ENCODE measurements at places on chromosomes 5 and 9.

DNA sequence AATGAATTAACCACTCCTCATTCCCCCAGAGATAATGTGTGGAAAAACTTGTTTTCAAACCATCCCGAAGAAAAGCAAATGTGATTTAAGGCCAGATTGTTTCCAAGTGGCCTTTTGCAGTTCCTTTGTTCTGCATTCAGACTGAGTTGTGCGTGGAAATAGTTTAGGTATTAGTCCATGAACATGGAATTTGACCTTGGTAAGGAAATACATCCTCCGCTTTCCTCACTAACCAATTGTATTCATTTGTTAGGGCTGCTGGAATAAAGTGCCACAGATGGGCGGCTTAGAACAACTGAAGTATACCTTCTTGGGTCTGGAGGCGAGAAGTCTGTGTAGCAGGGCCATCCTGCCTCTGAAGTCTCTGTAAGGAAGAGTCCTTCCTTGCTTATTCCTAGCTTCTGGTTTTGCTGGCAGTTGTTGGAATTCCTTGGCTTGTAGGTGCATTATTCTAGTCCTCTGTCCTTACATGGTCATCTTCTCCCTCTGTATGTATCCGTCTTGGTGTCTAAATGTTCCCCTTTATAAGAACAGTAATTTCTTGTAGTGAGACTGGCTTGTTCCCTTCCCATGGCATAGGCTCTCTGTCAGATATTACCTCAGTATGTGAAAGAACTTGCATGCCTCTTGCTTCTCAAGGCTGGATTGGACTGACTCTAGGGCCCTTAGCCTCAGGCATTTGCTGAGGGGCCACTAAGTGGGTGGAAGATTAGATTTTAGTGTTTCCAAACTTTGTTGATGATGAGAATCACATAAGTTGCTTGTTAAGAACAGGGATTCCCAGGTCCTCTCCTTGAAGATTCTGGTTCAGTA is 53.9 kb downstream of the RAI14 start:
- DNase-seq: no peak

GRCh38 chr5:117731446-117731845 is 1156.8 kb upstream of the SEMA6A start:
- DNase-seq: no peak

DNA sequence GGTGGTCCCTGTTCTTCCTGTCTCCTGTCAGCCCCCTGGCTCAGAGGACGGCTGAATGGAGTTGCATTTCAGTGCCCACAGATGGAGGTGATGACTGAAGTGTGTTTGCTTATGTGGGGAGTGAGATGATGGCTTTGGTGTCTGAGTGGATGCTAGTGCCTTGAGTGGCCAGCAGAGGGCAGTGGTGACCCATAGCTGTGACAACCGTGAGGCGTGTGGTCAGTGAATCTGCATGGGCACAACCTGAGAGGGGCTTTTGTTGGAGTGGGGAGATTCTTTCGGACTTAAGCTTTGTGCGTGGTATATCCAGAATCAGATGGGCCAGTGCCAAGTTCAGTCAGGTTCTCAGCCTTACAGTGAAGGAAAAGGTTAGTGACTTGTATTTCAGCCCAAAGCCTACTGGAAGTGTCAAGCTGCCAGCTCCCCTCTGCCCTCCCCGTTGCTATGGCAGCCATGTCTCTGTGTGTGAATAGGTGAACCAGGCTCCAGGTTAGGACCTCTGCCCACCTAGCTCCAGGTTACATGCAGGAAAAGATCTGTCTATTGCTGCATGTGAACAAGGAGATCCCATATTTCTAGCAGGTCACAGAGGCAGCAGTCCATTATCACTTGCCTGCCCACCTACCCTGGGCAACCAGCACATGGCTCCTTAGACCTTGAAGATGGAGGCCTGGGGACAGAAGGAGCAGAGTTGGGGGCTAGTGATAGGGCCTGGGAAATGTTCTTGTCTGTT is 14.7 kb upstream of the CXXC5 start:
- DNase-seq: peak; percentile 77

DNA sequence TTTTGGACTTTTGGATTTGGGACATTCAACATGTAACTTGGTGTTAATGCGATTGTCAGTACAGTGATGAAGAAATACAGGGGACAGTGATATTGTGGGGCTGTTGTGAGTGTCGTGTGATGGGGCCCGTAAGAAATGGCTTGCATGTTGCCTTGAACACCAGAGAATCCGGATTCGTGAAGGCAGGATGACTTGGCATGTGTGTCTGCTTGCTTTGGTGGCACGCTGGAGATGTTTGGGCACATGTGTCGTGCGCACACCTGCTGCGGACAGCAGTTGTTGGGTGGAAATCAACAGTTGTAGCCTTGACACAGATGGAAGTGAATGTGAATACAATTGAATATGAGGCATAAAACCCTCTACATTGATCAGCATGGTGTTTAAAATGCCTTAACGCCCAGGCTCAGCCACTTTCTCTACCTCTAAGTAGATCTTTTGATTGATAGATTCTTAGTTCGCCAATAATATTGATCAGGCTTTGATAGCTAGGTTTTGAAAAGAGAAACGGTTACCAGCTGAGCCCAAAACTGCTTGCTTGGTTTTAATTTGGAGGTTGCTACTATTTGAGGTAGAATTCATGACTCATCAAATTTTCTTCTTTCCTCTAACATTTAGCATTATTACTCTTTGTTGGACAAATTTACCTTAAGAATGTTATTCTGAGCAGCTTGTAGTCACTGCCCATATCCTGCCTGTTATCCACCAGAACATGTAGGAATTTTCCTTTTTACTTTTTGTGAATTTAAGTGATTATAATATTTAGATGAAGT is 94.4 kb downstream of the TRIO start:
- DNase-seq: no peak

GRCh38 chr5:170276140-170276539 is 21.4 kb downstream of the LCP2 start:
- no peak for DNase-seq

- no peak for DNase-seq
Observed at GRCh38 chr5:169260896-169261569, 39.9 kb downstream of the SLIT3 start.

DNA sequence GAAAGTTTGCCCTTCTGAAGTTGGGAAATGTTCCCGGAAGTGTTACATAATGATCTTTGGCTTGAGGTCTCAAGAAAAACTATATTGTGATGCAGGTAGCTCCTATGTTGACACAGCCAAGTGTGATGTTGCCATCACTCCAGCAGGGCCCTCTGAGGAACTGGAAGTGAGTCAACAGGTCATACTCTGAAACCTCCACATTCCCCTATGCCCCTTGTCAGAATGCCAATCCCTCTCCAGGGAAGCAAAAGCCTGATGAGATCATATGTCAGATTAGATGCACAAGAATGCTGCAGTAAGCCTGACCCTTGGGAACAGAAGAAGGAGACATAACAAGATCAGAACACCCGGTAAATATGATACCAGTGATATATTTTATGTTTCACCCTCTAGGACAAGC is 66.8 kb upstream of the ITGA2 start:
- DNase-seq: no peak

- DNase-seq: no peak
Observed at GRCh38 chr9:15079989-15080388, 169.8 kb upstream of the FREM1 start.

DNA sequence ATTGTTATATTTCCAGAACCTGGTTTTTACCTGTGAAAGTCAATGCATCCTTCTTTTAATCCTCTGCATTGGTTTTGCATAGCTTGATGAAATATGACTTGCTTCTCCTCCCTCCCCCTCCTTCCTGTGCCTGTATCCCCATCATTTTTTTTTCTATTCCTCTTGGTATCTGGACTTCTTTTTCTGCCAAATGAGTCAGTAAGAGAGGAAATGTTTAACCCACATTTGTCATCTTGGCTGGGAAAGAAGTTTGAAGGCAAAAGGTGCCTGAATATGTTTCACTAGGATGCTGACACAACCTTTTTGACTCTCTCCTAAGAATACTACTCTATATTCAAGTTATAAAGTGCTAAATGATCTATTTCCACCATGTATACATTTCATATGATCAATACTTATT is 35.5 kb upstream of the CDKN2B start:
- DNase-seq: no peak

- DNase-seq: no peak
Observed at GRCh38 chr5:125974679-125975078, 448.5 kb upstream of the GRAMD2B start.

- no peak for DNase-seq
Observed at GRCh38 chr5:113022661-113023060, 46.1 kb downstream of the DCP2 start.

GRCh38 chr9:109401169-109401989 is 80.5 kb upstream of the EPB41L4B start:
- DNase-seq: peak; percentile 59

DNA sequence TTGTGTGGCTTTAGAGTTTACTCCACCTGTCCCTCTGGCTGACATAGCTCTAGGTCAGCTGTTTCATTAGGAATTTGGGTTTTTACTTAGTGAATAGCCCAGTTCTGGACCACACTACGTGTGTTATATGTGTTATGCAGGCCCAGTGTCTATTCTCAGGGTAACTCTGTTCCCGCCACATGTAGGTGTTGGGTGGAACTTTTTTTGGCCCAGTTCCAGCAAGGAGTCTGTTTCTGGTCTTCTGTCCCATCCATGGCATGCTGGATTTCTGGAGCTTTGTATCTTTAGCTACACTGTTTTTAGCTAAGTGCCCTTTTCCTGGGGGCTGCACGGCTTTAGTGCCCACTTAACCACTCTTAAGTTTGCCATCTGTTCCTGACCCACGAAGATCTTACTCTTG is 15.5 kb downstream of the RMI1 start:
- DNase-seq: no peak

DNA sequence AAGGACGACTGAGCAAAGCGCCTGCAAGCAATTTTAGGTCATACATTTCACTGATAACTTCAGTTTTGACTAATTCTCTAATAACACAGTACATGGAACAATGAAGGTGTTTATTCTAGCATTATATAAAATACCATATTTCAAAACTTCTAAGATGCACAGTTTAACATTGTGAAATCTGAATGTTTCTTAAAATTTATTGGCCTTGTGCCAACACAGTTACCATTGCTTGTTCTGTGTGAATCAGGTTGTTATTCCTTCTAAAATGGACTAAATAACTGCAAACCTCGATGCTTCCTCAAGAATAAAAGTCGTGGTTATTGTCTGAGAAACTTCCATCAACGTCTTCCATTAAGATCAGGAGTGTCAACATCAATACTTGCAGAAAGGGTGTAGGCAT is 8.0 kb downstream of the MCC start:
- no peak for DNase-seq

DNA sequence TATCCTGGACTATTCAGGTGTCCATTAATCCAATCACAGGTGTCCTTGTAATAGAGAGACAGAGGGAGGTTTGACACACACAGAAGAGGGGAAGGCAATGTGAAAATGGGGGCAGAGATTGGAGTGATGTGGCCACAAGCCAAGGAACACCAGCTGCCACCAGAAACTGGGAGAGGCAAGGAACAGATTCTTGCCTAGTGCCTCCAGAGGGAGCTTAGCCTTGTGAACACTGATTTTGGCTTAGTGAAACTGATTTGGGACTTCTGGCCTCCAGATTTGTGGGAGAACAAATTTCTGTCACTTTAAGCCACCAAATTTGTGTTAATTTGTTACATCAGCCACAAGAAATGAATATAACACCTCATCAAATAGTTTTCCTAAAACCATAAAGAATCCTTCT is 416.2 kb downstream of the ENC1 start:
- DNase-seq: no peak

- peak; percentile 23 for DNase-seq
Observed at GRCh38 chr5:55438998-55439397, 95.8 kb downstream of the PLPP1 start.

DNA sequence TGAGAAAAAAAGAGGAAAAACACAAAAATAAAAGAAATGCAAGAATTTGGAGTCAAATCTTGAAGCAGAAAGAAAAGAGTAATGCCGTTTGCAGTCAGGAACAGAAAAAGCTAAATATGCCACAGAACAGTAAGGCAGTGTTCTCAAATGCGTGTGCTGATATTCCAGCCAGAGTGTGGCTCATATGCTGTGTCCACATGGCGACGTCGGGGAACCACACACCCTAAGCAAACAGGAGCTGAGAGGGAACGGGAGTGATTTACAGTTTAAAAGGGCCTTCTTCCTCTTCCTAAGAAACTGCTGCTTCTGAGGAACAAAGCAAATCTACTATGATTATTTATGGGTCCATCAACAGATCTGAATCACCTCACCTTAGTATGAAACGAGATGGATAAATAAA is 42.7 kb downstream of the DDX31 start:
- DNase-seq: peak; percentile 40

DNA sequence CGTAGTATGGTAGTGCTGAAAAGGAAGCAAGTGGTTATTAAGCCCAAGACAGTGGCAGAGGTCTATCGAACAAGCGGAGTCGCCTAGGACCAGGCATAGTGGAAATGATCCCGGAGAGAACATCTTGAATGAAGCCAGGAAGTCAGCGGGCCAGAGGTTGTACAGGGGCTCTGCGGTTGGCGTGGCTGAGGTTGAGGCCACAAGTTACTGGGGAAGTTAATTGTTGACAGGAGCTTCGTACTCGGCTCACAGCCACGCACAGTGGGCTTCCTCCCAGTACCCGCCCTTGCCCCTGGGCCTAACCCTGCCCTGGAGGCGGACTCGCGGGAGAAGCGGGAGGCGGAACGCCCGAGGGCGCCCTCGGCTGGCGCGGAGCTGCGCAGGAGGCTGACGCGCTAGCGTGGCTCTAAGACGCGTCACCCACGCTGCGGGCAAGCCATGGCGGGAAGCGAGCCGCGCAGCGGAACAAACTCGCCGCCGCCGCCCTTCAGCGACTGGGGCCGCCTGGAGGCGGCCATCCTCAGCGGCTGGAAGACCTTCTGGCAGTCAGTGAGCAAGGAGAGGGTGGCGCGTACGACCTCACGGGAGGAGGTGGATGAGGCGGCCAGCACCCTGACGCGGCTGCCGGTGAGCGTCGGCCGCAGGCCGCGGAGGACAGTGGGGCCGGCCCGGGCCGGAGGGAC is at the start of gene FBXO4:
Gene FBXO4, plus strand, starts transcription at position 410 of the 683 bp plus-strand sequence. Its CDS starts 29 bp downstream, at position 439.
- peak; percentile 88 for DNase-seq

All from transverse colon (tissue), 4 donors.